Activated T-cell treated with anti-CD3 and anti-CD28 coated beads, Interleukin-2, amount 50 U/mL, for 4 hours (primary cell): ENCODE measurements at places on chromosomes 6 and 20. TPM values are rescaled to one million over a fixed set of nuclear protein-coding genes. Genes with fewer than 3 reads are reported as not detected.
A peak's percentile ranks its signal among the peaks of the same experiment; 100 is the strongest.

- DNase-seq = peak; percentile 76
Observed at GRCh38 chr6:135183532-135184440, 2.7 kb downstream of the MYB start.

- DNase-seq = no peak
Observed at GRCh38 chr6:10542213-10542612, 21.1 kb downstream of the GCNT2 start.

- no peak for DNase-seq
Observed at GRCh38 chr6:169621311-169621710, 80.5 kb downstream of the WDR27 start.

GRCh38 chr6:16313732-16314131 is 75.3 kb downstream of the GMPR start:
- no peak for DNase-seq

DNA sequence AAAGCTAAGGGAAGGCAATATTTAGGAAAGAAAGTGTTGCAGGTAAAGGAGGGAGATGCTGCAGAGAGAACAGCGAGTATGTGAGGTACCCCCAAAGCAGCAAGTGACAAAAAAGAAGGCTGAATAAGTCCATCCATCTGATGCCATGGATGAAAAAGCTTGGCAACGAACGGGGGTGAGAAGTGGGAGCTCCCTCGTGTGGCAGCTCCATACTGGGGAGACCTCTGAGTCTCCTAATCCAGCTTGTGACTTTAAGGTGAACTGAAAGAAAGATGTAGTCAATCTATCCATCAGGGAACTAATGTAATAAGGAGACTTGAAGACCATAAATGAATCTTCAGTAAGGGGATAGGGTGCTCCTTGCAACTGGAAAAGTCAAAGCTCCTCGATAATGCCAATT is 156.6 kb downstream of the OTOR start:
- DNase-seq = no peak

- no peak for DNase-seq
Observed at GRCh38 chr6:53723331-53723730, 57.8 kb upstream of the KLHL31 start.

DNA sequence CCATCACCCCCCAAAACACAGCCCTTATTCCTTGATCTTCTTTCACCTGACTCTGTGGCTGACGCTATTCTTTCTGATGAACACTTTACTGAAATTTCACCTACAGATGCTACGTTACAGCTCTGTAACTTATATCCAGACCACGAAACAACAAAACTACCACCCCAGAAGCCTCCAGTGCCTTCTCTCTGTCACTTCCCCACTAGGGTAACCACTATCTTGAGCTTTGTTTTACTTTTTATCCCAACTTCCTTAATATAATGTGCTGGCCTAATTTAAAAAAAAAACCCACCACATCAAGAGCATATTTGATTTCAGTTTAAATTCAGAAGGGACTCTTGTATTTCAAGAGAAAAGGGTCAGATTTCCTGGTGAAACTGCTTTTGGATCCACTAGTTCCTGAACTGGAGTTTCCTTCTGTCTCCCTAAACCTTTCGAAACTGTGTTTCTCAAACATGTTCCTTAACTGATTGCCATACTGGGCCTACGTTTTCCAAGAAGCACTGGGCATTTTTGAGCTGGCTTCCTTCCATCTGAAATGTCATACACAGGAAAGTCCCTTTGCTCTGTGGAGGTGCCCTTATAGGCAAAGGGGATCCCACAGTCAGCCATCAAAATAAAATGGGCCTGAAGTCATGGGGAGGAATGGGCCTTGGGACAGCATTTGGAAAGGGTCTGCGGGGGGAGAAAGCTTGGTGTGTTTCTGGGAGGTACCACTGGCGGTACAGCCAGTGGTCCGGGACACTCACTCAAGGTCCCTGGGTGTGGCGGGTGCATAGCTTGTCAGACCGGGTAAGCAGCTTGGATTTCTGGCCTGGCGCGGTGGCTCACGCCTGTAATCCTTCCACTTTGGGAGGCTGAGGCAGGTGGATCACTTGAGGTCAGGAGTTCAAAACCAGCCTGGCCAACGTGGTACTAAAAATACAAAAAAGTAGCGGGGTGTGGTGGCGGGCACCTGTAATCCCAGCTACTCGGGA is 25.8 kb upstream of the RTF2 start:
- DNase-seq = no peak

DNA sequence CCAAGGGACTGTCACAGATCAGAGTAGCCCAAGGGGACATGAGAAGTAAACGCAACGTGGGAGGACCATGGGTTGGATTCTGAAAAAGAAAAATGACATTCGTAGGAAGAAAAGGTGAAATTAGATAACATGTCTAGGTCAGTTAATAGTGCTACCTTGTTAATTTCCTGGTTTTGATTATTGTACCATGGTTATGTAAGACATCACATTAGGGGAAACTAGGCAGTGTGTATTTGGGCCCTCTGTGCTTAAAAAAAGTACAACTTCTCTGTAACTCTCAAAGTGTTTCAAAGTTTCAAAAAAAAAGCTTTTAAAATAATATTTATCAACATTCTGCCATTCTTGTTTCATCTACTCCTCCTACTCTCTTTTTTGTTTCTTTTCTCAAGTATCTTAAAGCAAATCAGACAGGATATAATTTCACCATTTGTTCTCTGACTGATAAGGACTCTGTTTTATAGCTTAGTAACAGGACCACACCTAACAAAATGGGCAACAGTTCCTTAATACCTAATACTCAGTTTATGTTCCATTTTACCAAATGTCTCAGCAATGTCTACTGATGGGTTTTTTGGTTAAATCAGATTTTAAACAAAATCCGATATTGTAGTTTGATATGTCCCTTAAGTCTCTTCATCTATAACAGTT is 97.1 kb upstream of the PLCB4 start:
- no peak for DNase-seq

DNA sequence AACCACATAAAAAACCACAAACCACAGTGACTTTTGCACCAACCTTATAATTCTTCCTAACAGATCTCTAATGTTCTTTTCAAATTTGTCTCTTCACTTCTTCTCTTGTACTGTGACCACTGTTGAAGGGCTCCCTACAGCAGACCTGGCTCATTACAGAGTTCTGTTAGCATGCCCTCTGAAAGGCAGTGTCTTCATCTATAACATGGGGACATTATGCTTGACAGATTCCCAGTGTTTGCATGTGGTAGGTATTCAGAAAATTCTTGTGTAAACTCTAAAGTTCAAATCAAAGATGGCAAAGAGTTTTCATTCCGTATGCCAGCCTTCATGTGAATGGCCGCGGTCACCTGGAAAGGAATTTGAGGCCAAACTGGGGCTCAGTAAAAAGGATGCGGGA is 182.6 kb downstream of the DHX35 start:
- no peak for DNase-seq

DNA sequence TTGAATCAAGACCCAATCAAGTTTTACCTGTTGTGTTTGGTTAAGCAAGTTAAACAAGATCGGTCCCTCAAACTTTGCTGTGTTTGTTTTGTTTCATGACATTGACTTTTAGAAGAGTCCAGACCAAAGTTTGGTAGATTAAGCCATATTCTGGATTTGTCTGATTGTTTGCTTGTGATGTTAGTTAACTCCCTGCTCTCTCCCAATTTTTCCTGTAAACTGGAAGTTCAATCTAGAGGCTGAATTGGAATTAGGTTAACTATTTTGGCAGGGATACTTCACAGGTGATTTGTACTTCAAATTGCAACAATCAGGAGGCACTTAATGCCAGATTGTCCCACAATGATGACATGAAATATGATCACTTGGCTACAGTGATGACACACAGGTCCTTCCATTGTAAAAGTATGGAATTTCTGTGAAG is 13.6 kb upstream of the SH3BGRL2 start:
- no peak for DNase-seq

GRCh38 chr20:6034134-6034969 is 19.5 kb downstream of the LRRN4 start:
- DNase-seq = no peak

DNA sequence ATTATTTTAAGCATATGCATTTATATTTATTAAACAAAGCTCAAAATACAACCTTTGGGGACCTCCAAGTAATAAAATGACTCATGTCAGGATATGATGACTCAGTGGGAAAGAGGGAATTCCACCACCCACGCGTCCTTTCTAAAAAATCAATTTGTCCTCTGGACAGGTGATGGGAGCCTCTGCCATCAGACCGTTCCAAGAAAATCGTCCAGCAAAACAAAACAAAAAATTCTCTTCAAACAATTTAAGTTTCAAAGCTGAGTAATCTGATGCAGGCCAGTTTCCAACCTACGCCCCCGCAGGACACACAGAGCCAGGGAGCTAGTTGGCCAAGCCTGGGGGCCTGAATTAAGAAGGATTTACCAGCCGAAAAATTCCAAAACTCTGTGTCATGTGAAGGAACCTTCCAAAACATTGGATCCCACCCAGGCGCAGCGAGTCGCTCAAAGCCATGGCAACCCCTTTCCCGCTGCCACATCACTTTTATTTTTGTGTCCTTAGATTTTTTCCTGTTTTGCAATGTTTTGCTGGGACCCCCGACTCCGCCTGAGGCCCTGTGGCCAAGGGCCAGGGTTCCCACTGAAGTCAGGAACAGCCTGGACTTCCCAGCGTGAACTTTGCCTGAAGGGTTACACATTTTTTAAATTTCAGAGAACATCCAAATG is 95.3 kb downstream of the NFATC2 start:
- no peak for DNase-seq

- peak; percentile 33 for DNase-seq
Observed at GRCh38 chr6:7051780-7052442, 55.9 kb upstream of the RREB1 start.

- DNase-seq = peak; percentile 48
Observed at GRCh38 chr6:31821301-31822035, 6.1 kb upstream of the HSPA1B start.

DNA sequence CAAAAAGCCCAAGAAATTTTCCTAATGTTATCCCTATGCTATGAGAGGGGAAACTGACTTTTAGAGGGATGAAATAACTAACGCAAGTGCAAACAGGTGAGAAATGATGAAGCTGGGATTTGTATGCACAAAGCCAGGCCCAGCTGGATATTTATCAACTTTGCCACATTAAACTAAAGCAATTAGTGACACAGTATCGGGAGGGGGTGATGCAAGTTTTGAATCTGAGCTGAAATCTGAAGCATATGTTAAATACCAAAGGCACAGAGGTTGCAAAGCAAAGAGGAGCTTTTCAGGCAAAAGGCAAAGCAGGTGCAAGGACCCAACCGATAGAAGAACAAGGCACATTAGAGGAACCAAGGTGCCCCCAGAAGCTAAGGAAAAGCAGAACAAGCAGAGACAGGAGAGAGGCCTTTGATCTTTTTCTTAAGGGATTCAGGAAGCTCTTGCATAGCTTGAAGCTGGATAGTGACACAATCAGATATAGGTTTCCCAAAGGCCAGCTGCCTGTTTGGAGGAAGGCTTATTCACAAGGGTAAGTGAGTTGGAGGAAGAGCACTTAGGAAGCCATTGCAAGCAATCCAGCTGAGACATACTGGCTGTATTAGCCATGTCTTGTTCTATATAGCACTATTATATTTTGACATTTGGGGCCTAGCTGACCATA is 207.5 kb downstream of the HIVEP2 start:
- DNase-seq = no peak

GRCh38 chr6:170221052-170221752 is 69.7 kb downstream of the DLL1 start:
- no peak for DNase-seq

- no peak for DNase-seq
Observed at GRCh38 chr6:35475573-35475972, 7.4 kb downstream of the RPL10A start.

DNA sequence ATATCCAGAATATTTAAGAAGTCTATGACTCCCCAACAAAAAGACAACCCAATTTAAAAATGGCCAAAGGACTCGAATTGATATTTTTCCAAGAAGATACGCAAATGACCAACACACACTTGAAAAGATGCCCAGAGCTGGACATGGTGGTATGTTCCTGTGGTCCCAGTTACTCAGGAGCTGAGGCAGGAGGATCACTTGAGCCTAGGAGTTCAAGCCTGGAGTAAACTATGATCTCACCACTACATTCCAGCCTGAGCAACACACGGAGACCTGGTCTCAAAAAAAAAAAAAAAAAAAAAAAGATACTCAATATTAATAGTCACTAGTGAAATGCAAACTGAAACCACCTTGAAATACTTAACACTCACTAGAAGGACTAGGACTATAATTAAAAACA is 12.2 kb upstream of the ARMC2 start:
- DNase-seq = no peak

- DNase-seq = no peak
Observed at GRCh38 chr20:257419-257818, at the start of gene DEFB132. TSS of gene DEFB132 (plus strand) at chr20:257724. CDS start at chr20:257779, 55 bp downstream.

DNA sequence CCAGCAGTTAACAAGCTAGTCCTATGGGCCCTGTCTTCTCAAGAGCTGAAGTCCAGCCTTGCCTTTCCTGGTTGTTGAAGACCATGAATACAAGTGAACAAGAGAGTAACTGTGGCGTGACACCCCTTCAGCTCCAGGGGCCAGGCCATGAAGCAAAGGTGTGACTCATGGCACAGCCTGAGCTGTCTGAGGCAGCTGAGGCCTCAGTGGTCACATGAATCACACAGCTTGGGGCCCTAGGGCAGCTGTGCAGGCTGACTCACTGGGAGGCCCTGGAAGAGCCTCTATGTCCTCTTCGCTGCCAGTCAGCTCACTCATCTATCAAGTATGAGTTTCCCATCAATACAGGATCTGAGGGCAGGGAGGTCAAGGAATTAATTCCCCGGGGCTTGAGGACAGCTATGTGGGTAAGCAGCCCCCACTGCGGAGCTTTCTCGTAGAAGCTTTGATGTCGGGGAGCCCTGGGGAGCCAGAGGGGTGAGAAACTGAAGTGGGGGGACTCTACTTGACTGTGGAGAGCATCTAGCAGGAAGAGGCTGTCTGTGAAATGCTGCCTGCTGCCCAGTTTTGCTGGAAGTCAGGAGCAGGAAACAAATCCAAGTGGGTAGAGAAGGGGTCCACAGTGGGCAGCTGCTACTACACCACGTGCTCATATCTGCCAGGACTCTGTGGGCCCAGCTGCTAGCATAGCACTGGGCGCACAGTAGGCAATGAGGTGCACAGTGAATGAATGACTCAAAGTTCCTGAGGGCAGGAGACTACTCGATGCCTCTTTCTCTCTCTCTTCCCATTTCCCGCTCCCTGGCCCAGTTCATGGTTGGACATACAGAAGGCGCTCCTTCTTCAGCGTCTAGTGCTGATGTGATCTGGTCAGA is 13.7 kb upstream of the FAM83C start:
- no peak for DNase-seq

DNA sequence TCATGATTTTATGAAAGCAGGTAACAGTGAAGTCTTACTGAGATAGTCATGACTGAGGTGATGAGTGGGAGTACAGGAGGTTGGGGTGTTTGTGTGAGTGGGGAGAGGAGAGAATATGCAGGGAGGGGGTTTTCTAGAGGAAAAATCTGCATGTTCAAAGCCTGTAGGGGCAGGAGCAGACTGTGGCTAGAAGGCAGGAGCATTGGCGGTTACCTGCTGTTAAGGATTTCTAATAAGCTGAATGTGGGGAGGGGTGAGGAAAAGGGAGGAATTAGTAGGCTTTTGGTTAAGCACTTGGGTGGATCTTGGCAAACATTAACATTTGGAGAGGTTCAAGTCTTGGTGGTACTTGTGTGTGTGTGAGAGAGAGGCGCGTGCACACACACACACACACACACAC is 70.8 kb downstream of the EYA4 start:
- no peak for DNase-seq

Gene PTPN1
- 72.3 TPM for total RNA-seq

Gene YIPF3
- total RNA-seq = 40.9 TPM

Gene RSPH9
- not detected for total RNA-seq

Gene PBOV1
- total RNA-seq = not detected

Gene SYS1
- 37.4 TPM for total RNA-seq

Gene SPAG4
- total RNA-seq = 1.6 TPM

Gene BTNL2
- total RNA-seq = not detected

Gene AAR2
- 45.6 TPM for total RNA-seq

Gene SLC22A2
- total RNA-seq = not detected

Gene MYB
- total RNA-seq = 13.9 TPM

Gene HMGCLL1
- not detected for total RNA-seq

Gene PARD6B
- total RNA-seq = 6.8 TPM

Gene LINC00237
- total RNA-seq = not detected
